Glomerular endothelial cell (primary cell): ENCODE measurements at places on chromosomes 7 and 10.
A peak's percentile ranks its signal among the peaks of the same experiment; 100 is the strongest.

DNA sequence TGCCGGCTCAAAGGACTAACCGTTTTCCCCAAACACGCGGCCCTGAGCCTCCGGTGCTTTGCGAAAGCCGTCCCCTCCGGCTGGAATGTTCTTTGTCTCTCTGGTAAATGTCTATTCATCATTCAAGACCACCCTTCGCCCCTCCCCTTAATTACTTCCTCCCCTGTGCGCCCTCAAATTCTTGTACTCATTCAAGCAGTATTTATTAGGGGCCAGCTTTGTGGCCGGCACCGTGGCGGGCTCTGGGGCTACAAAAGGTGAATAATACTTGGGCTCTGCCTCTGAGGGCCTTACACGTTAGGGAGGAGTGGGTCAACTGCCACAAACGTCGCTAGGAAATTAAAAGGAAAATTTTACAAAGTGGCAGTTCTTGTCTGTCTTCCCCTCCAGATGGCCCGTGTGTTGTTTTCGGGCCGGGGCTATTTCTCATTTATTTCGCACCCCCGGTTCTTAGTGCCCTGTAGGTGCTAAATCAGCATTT lies 1.5 kb upstream of the MEST start:
- no peak for DNase-seq

- no peak for DNase-seq
Observed at GRCh38 chr7:151408839-151409666, 785 bp downstream of the WDR86 start.

DNA sequence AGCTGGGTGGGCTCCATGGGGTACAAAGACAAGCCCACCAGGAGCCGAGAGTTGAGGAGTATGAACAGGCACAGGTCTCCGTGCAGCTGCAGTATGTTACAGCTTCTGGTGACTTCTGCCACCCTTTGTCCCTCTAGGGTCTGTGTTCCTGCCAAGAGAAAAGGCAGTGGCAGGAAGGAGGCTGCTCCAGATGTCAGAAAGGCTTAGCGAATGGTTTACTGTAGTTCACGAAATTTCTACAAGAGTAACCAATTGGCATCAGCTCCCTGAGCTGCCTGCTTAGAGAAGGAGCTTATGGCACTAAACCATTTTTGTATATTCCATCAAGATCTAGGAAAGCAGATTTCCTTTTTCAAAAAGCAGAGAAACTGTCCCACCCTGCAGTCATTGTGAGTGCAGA lies 48.2 kb upstream of the TMEM72 start:
- no peak for DNase-seq

DNA sequence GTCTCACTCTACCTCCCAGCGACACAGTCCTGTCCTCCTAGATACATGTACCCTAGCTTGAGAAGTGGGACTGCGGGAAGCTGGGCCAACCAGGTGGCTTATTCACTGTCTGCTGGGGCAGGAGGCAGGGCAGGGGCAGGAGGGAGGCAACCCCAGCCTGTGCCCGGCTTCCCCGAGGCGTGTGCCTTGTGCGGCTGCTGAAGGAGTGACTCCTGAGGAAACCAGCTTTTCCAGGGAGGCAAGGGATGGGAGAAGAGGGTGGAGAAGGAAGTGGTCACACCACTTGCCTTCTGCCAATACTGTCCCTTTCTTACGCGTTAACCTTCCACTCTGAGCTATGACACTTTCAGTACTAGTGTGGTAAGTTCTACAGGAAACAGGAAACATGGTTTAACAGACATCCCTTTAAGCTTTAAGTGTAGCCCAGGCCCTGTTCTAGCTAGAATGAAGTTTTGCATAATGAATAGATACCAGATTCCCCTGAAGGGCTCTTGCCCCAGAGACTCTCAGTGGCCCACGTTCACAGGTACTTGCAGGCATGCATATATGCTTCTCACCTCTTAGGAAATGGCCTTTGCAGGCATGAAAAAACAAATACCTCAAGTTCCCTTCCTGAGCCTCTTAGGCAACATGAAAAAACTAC lies 40.6 kb downstream of the SYPL1 start:
- DNase-seq, result peak; percentile 36

- no peak for DNase-seq
Observed at GRCh38 chr7:17668122-17668521, 272.2 kb downstream of the SNX13 start.
